Effector CD8-positive, alpha-beta T cell (primary cell): ENCODE measurements at places on chromosomes 5 and 9.

DNA sequence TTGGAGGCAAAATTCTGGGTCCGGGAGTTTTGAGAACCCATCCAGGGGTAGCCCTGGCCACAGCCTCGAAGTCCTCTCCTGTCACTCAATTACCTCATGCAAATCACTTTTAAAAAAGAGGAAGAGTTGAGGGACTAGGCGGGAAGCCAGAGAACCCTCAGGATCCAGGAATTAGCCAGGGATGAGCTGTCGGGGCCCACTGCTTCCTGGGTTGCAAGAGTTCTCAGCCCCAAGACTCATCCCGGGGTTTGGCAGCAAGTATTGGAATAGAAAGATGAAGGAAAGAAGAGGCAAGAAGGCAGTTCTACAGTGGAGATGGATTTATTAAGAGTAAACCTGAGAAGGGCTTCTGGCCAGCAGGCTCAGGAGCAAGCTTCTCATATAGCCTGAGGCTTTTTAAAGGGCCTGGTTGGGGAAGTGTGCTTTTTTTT, 25.6 kb downstream of the C9orf50 start:
- no peak for DNase-seq

- no peak for DNase-seq
These were observed 25.1 kb upstream of the TRIM14 start for GRCh38 chr9:98144076-98144475.

DNA sequence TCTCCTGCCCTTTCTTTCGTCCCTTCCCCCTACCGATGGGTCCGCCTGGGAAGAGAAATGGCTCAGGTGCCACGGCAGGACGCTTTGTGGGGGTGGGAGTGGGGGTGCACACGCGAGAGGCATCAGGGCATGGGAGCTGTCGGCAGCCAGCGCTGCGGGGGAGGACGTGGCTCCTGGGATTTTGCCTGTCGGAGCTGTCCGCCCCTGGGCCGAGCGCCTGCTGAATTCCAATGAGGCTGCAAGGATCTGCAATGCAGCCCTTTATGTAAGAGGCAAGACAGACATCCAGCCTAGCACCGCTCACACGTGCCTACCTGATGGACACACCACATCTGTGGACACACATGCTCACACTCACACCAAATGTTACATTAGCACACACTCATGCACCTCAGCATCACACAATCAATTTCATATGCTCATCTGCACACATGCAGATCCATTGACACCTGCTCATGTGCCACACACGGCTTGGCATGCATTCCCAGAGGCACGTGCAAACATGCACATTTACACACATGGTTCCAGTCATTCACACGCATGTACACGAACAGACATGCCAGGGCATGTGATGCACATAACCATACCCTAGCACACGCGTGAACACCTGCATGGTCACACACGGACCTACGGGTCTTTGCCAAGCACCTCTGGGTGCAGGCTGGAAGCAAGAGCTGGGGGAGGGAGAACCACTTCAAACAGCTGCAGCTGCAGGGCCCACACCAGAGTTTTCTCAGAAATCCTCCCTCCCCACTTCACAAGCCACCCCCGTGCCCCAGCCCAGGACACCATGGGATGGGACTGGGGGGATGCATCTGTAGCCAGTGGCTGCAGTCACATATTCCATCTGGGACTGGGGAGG, 1.4 kb downstream of the GRIN1 start:
- DNase-seq, result no peak

DNA sequence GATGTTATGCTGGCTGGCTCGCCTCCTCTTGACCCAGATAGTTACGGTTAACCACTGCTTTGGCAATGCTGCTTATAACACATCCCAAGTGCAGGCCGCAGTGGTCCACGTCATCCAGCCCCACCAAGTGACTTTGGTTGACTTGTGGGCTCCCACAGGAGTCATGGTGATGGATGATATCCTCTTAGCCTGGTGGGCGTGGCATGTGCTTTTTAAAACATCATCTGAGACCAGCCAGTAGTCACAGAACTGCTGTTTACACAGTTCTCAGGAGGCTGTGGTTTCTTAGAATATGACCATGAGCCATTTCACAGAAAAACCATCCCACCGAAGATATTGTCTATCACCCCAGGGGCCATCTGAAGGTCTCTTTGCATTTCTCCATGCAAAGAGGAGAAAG, 216.9 kb downstream of the SH3GL2 start:
- no peak for DNase-seq

- DNase-seq, result no peak
These were observed 403.7 kb upstream of the ZNF608 start for GRCh38 chr5:125150041-125150669.

DNA sequence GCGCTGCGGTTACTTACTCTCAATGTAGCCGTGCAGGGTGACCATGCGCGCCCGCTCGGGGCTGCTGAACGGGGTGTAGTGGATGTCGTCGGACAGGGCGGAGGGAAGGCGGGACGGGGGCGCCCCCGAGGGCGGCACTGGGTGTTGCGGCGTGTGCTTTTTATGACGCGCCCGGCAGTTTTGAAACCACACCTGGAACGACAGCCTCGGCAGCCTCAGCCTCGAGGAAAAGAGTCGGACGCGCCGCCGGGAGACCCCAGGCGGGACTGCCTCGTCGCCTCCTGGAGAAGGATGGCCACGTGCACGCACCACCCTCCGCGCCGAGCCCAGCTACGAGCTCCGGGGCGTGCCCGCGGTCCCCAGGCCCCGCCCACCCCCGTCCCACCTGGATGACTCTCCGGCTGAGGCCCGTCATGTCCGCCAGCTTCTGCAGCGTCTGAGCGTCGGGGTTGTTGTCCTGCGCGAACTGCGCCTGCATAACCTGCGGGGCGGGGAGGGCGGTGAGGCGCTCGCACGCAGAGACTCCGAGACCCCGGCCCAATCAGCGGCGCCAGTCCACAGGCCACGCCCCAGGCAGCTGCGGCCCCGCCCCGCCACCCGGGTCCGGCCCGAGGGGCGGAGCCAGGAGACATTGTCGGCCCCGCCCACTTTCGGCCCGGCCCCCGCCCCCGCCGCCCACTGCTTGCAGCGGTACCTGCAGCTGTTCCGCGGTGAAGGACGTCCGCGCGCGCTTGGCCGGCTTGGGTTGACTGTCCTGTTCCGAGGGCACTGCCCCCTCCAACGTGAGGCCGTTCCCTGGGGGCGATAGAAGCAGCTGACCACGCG, 15.0 kb downstream of the LHX6 start:
- DNase-seq, result peak; percentile 15

GRCh38 chr5:96370976-96371375, 62.1 kb downstream of the PCSK1 start:
- no peak for DNase-seq

GRCh38 chr5:97627272-97627671, 444.2 kb upstream of the RIOK2 start:
- DNase-seq, result no peak

DNA sequence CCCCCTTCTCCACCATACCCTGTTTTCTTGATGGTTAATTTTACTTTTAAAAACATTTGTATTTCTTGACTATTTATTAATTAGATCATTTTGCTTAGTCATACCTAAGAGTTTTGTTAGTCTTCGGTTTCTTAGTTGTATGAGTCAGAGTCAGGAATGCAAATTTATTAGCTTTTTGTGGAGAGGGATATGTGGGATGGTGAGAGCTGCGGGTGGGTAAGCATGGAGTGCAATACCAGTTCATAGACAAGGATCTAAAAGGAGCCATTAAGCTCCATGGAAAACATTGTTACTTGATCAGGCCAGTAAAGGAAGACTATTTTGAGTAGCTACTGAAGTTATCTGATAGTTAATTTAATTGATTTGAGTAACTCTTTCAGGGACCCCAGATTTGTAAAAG, 77.5 kb downstream of the ZSWIM6 start:
- DNase-seq, result no peak

- no peak for DNase-seq
These were observed 18.1 kb upstream of the SCAI start for GRCh38 chr9:125161284-125161918.
